Inflammatory macrophage treated with lipopolysaccharide for 4 hours (primary cell): ENCODE measurements at places on chromosomes 2 and 18.

DNA sequence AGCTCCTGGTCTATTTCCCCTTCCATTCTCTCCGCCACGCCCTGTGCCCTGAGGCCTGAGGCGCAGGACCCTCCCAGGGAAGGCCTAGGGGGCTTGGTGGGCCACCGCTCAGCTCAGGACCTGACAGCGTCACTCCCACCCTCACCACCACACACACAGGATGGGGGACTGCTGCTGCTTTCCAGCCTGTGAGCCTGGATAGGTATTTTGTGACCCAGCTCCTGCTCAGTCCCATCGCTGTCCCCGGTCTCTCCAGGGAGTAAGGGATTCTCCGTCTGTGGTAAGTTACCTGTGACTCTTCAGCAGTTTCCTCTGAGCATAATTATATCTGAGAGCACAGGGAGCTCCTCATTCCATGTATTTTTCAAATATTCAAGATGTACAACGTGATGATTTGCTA is 16.3 kb downstream of the FAM228A start:
- no peak for DNase-seq

DNA sequence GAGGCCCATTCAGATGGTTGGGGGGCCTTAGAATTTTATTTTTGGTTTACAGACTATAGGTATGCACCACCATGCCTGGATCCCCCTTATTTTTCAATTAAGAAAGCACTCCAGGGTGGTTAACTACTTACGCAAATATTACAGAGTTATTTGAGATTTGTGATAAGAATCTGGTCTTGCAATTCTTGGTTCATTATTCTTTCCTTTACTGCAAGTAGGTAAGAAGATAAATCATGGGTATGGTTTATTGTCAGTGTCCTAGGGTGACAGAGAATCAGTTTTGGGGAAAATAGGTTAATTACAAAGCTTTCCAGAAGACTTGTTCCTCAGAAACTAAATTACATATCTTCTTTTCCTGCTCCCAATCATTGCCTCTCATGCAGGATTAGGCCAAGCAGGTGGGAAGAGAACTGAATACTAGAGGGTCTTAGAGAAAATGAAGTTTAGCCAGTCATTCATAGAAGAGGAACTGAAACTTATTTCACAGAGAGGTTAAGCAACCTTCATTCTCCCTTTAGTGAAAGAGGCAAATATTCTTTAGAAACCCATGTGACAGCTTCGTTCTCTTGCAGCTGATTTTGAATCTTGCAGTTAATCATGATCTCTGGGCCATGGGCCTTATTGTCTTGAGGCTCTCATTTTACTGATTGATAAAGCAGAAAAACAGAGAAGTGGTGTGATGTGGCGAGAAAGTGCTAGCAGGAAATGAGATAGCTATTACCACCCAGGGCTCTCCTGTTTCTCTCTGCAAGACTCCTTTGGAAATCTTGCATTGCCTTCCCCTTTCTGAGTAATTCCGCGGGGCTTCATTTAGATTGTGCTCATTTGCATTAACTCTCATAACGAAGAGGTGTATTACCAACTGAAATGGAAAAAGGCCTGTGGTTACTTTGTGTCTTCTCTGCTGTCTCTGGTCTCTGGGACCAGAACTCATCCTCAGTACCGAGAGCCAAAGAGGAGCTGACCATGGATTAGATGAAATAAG is 44.8 kb upstream of the ARHGAP25 start:
- peak; percentile 89 for DNase-seq

DNA sequence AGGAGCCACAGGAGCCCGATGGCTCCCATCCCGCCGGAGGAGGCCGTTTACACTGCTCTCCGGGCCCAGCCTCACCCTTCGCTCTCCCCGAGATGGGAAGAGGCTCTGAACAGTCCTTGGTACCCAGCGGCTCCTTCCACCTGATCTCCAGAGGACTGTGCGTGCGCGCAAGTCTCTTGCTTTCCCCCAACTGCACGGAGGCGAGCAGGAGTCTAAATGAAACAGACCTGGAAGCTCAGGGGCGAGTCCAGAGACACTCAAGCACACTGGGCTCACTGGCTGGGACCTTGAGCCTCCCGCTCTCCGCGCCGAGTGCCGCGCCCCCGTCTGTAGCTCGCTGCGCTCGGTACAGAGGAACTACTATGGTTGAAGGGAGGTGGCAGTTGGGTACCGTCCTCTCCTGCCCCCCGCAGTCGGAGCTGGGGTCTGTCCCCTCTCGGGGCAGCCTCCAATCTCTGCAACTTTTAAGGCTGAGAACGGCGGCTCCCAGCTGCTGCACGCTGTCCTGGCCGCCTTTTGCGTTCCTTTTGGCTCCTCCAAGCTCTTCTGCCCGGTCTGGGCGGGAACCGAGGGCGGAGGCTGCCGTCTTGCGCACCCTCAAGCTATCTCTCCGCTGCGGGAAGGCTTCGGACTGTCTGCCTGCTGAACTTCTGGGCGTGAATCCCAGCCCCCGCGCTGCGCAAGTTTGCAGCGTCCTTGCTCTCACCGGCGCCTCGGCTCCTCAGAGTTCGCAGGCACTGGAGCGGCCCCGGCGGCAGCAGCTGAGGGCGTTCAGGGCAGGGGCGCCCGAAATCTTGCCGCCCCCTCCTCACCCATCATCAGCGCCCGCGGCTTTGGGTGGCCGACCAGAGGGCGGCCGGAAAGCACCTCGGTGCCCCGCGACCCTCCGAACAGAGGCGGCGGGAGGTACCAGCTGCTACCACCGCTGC is 491 bp downstream of the ALK start:
- DNase-seq, result no peak

GRCh38 chr2:157173740-157174184 is 83.7 kb upstream of the GALNT5 start:
- DNase-seq, result peak; percentile 82
